ENCODE measurements at places on chromosomes 2 and 18.
A peak's percentile ranks its signal among the peaks of the same experiment; 100 is the strongest.

DNA sequence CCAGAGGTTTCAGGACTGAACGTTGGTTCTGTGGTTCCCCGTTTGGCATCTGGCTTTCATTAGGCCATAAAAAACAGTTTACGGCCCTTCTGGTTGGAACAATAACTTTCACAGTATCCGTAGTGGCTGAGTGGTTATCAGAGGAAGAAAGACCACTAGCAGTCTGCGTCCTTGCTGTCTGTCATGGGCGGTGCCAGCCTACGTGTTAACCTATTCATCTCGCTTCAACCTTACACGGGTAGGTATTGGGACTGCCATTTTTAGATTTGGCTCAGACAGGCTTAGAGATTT lies 42.6 kb upstream of the ROCK2 start:
- DNase-seq: no peak

DNA sequence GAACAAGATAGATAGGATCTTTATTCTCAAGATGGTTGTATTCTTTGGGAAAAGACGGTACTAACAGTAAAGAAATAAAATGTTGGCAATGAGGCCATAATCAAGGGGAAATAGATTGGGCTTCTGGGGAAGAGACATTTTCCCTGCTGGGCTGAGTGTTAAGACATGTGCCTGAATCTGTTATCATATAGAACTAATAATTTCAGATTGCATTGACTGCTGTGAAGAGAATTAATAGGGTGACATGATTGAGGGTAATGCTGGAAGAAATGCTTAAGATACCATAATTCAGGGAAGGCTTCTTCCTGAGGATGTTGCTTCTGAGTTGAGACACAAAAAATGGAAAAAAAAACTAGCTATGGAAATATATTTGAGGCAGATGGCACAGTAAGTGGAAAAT lies 105.0 kb downstream of the PTH2R start:
- DNase-seq: no peak

- peak; percentile 16 for DNase-seq
These were observed 4.2 kb upstream of the CLIP4 start for GRCh38 chr2:29110916-29111535.

GRCh38 chr2:37324536-37324785 lies 172 bp downstream of the PRKD3 start:
- DNase-seq: no peak

DNA sequence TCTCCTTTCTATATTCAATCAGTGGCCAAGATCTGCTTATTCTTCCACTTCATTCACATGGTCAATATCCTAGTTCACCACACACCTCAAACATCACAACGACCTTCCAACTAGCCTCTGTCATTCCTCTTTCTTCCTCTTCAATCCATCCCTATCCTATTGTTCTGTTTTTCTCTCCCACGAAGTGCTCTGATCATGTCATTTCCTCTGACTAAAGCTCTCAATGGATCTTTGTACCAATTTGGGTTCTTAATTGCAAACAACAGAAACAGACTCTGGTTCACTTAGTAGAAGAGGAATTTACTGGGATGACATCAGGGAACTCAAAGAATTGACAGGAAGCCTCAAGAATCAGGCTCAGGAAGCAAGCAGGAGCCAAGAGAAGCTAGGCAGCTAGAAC lies 23.5 kb downstream of the WNT10A start:
- no peak for DNase-seq

DNA sequence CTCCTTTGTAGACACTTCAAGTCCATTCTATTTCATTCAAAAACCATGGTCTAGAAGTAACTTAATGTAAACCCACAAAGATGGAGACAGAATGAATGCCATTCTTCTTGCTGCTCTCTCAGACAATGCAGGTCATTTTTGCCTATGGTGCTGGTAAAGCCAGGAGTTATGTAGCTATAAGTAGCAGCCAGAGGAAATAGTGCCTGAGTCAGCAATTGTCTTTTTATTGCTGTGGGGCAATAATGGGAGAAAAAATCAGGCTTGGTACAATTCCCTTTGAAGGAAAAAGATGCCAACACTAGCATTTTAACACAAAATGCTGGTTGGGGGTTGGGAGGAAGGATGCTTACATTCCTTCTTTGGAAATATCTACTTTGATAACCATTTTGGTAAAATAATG lies 43.5 kb downstream of the SCN1A start:
- DNase-seq: no peak

DNA sequence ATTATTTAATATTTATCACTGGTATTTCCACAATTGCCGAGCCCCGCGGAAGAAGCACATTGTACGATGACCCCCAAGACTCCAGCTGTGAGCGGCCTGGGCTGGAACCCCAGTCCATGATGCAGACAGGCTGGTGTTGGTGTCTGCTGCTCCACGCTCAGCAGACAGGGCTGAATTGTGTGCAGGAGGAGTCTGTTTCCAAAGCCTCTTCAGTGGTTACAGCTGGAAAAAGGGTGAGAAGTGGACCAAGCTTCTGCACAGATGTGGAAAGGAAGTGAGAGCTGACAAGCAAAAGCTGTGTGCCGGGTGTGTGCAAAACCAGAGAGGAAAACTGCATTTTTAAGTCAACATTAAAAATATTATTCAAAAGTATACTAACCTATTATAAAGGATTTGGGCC lies 500.4 kb downstream of the GALR1 start:
- DNase-seq: no peak

DNA sequence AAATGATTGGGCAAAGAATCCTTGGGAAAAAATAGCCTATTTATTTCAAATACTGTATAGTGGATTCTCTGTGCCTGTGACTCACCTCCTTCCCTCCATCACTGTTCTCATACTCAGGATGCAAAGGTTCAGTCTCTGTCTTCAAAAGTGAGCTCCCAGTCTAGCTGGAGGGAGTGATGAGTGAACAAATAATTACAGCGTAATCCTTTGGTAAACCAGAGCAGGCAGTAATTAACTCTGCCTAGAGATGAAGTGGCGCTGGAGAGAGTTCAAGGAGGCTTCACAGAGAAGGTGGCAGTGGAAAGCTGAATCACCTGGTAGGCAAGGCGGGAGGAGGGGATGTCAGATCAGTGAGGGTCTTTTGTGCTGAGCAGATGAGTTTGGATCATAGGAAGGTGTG lies 6.5 kb downstream of the DGUOK start:
- peak; percentile 9 for DNase-seq

DNA sequence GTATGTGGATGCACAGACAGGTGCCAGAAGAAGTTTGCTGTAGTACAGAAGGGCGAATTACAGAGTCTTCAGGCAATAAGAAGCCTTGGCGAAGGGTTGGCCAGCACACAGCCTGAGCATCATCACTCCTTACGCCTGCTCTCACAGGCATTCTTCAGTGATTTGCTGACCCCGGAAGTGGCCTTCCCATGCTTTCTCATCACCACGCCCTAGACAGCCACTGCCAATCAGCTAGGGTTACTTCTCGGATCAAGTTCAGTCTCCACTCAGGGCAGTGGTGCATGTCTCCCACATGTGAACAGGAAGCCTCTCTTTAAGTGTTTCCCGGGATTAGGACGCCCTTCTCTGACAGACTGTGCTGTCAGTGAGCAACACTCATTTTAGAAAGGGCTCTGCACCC lies 81.8 kb downstream of the C1QL2 start:
- no peak for DNase-seq

GRCh38 chr2:221476195-221476594 lies 95.9 kb downstream of the EPHA4 start:
- DNase-seq: no peak

DNA sequence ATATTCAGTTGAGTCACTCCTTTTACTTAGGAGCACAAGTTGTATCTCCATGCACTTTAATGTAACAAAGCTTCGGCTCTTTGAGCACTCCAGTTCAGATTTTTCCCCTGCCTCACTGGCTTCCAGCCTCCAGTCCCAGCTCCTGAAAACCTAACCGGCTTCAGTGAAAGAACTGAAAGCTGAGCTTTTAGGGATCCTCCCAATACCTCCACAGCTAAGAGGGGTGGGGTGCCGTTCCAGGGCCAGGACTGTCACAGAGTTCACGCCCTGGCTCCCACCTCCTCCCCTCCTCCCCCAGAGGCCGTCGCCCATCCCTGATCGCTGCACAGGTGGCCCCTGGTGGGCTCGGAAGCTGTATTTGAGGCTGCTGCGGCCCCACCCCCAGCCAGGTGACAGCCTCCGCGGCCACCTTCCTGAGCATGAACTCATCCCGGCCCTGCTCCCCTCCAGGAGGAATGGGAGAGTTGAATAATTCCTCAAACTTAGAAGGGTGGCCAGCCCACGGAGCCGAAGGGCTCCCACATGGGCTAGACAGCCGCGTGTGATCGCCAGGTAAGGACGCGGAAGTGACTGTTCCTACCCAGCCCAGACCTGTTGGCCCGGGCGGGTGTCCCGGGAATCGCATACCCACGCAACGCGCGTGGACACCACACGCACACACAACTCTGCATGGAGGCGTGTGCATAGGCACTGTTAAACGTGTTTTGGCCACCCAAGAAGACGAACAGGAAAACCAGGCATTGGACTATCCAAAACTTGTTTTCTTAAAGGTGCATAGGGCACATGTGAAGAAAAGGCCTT lies 1.8 kb downstream of the MYO5B start:
- no peak for DNase-seq

Data from NCI-H524 (cell line).